Glutamatergic neuron (in vitro differentiated cells): ENCODE measurements at places on chromosomes 5 and 9. TPM values are rescaled to one million over a fixed set of nuclear protein-coding genes. Genes with fewer than 3 reads are reported as not detected.

The SEMA5A gene
- 0.51 TPM for total RNA-seq

GRCh38 chr5:140224658-140225057, 49.7 kb downstream of the CYSTM1 start:
- peaks cover 2% of the 10 kb centered on the region for H3K4me1 ChIP-seq
- H3K4me3 ChIP-seq, result no peak overlapping the region
- H3K27me3 ChIP-seq, result peaks cover 4% of the 10 kb centered on the region
- H3K27ac ChIP-seq, result no peak overlapping the region
- no peak for DNase-seq

- H3K4me3 ChIP-seq, result no peak overlapping the region
- no peaks in the 10 kb centered on the region for H3K4me1 ChIP-seq
- DNase-seq, result no peak
- H3K27ac ChIP-seq, result no peak overlapping the region
- no peaks in the 10 kb centered on the region for H3K36me3 ChIP-seq
- peaks cover 2% of the 10 kb centered on the region for H3K27me3 ChIP-seq
Observed at GRCh38 chr5:9288234-9288633, 257.6 kb downstream of the SEMA5A start.

GRCh38 chr5:14687023-14687665, 22.6 kb downstream of the OTULIN start:
- no peak for DNase-seq
- H3K4me1 ChIP-seq, result peaks cover 8% of the 10 kb centered on the region
- H3K36me3 ChIP-seq, result peaks cover 13% of the 10 kb centered on the region

DNA sequence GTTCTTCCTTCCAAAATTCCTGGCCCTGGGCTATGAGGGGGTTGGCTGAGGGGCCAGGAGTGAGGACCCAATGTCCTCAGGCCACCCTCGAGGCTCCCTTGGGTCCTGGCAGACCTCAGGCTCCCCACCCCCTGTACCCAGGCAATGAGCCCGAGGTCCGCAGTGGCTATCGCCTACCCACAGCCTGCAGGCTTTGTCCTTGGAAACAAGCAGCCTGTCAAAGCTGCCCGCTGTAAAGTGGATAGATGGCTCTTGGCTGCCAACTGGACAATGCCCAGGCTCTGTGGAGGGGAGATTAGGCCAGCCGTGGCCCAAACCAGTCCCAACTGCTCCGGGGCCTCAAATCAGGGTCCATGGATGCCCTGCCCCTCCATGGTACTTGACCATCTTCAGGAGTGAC, 2.2 kb upstream of the ADGRD2 start:
- H3K27ac ChIP-seq, result no peak overlapping the region
- no peaks in the 10 kb centered on the region for H3K4me1 ChIP-seq
- no peak overlapping the region for H3K4me3 ChIP-seq
- peaks cover 9% of the 10 kb centered on the region for H3K27me3 ChIP-seq
- DNase-seq, result no peak

- H3K4me3 ChIP-seq, result no peak overlapping the region
- no peaks in the 10 kb centered on the region for H3K36me3 ChIP-seq
- DNase-seq, result no peak
- H3K4me1 ChIP-seq, result no peaks in the 10 kb centered on the region
Observed at GRCh38 chr9:90914196-90914595, 112.6 kb downstream of the SYK start.

- H3K27me3 ChIP-seq, result peaks cover 17% of the 10 kb centered on the region
- H3K27ac ChIP-seq, result peak overlapping the region; percentile 12
- peaks cover 6% of the 10 kb centered on the region for H3K4me1 ChIP-seq
- H3K4me3 ChIP-seq, result no peak overlapping the region
- peaks cover 8% of the 10 kb centered on the region for H3K36me3 ChIP-seq
Observed at GRCh38 chr9:35619800-35620158, 1.6 kb upstream of the CD72 start.

GRCh38 chr5:150511578-150512367, 3.8 kb downstream of the NDST1 start:
- peak overlapping the region; percentile 48 for H3K27ac ChIP-seq
- H3K27me3 ChIP-seq, result peaks cover 4% of the 10 kb centered on the region
- H3K36me3 ChIP-seq, result no peaks in the 10 kb centered on the region
- DNase-seq, result no peak
- H3K4me1 ChIP-seq, result peaks cover 56% of the 10 kb centered on the region
- no peak overlapping the region for H3K4me3 ChIP-seq

GRCh38 chr9:3386753-3387152, 139.0 kb downstream of the RFX3 start:
- H3K27me3 ChIP-seq, result no peaks in the 10 kb centered on the region
- H3K4me1 ChIP-seq, result peaks cover 2% of the 10 kb centered on the region
- H3K36me3 ChIP-seq, result peaks cover 24% of the 10 kb centered on the region
- H3K4me3 ChIP-seq, result no peak overlapping the region
- no peak overlapping the region for H3K27ac ChIP-seq
